GM13977 (cell line): ENCODE measurements at places on chromosomes 4 and X.

GRCh38 chrX:149363965-149364364 lies 141.1 kb downstream of the IDS start:
- DNase-seq: no peak

DNA sequence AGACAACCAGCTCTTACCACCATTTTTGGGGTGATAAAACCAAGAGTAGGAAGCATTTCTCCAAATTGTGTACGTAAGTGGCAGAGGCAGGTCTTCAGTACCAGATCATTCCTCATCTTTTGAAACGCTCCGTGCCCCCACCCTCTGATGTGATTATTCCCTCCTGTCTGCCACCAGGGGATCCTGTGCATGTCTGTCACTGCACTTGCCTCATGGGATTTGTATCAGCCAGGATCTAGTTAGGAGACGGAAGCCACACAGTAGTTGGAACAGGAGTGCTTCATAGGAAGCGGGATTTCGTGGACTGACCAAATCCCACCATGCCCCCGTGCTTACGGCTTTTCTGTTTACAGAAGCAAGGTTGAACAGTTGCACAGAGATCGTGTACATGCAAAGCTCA lies 75.5 kb downstream of the SHROOM2 start:
- no peak for DNase-seq

GRCh38 chrX:118764122-118764521 lies 36.7 kb downstream of the IL13RA1 start:
- no peak for DNase-seq

DNA sequence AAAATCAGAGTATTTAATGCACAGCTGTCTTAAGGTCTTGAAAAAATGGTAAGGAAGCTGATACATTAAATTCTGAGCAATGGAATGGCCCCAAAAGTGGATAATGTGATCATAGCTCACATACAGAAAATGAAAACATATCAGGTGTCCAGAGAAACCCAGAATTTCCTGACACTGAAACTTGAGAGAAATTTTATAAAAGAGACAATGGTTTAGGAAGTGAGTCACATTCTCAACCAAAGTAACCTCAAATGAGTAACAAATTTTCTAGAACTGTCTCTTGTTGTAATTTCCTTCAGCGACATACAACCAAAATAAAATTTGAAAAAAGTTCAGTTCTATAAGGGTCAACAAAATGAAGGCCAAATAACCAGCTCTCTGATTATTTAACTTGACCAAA lies 37.4 kb upstream of the PACRGL start:
- no peak for DNase-seq

- DNase-seq: no peak
Observed at GRCh38 chr4:80240976-80241375, 25.5 kb upstream of the FGF5 start.
